ENCODE measurements at places on chromosomes 2 and 18. TPM values are rescaled to one million over a fixed set of nuclear protein-coding genes. Genes with fewer than 3 reads are reported as not detected.

DNA sequence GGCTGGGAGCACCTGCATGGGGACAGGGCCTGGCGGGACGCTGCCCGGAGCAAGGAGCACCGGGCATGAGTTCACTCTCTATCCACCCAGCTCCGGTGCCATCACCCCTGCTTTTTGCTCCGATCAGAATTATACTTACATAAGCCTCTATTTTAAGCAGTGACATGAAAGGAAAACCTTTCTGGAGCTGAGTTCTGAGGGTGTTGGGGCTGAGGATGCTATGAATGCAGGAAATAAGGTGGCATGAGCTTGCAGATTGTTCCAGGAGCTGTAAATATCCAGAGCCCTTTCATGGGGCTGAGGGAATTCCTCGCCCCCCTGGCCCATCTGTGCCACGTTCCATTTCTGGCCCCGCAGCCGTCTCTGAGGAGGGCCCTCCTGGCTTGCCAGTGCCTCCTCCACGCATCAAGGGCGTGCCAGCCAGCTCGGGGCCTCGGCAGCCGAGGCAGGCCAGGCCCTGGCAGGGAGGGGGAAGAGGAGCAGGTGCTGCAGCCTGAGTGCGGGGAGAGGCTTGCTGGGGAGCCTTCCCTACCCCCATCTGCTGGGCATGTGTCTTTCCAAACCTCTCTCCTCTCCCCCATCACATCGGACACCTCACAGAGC lies 91.7 kb upstream of the MCFD2 start:
- peak; percentile 57 for DNase-seq

DNA sequence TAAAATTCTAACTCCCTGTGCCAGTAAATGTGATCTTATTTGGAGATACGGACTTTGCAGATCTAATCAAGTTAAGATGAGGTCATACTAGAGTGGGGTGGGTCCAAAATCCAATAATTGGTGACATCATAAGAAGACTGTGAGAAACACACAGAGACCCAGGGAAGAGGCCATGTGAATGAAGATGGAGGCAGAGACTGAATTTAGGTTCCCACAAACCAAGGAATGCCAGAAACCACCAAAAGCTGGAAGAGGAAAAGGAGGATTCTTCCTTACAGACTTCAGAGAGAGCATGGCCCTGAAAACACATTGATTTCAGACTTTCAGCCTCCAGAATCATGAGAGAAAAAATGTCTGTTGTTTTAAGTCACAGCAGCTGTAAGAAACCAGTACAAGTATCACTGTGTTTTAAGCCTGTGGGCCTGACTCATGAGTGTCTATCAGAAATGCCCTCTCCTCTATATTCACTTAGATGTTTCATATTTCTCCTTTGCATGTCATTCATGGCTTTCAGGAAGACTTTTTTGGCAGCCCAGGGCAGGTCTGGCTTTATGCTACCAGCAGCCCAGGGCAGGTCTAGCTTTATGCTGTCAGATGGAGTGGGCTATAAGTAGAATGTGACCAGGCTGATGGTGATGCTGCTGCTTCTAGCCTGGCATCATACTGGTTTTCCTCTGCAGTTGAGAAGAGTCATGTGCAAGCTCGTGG lies 100.0 kb downstream of the SPOPL start:
- DNase-seq = no peak

GRCh38 chr2:19536136-19536535 lies 177.7 kb upstream of the OSR1 start:
- DNase-seq = no peak

- no peak for DNase-seq
Observed at GRCh38 chr2:20128506-20129330, 77.3 kb upstream of the LAPTM4A start.

- DNase-seq = no peak
Observed at GRCh38 chr2:191679818-191680600, 2.1 kb downstream of the NABP1 start.

GRCh38 chr2:235594041-235594440 lies 100.2 kb downstream of the AGAP1 start:
- DNase-seq = no peak

- DNase-seq = no peak
Observed at GRCh38 chr18:63476668-63477067, at the start of gene SERPINB5. Gene SERPINB5 (plus strand): TSS chr18:63476958. CDS start chr18:63484429, 7,471 bp downstream.

DNA sequence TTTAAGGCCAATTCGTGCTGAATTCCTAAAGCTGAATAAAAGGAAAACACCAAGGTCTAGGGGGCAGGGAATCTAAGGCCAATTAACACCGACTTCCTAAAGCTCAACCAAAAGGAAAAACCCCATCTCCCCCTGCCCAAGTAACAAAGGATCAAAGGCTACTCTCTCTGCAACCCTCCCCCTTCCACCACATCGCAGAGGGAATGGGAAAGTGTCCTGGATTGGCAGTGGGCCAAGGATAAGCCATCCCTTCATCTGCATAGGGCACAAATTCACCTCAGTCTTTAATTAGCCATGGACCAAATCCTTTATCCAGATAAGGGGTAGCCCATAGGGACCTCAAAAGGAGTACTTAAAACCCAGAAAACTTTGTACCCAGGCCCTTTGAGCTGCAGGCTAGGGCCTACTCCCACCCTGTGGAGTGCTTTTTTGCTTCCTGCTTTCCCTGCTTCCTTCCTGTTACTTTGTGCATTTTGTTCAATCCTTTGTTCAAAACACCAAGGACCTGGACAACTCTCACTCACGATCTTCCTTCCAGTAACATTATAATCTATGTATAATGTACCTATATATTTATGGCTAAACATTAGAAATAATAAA lies 2119.8 kb upstream of the CELF4 start:
- DNase-seq = no peak

DNA sequence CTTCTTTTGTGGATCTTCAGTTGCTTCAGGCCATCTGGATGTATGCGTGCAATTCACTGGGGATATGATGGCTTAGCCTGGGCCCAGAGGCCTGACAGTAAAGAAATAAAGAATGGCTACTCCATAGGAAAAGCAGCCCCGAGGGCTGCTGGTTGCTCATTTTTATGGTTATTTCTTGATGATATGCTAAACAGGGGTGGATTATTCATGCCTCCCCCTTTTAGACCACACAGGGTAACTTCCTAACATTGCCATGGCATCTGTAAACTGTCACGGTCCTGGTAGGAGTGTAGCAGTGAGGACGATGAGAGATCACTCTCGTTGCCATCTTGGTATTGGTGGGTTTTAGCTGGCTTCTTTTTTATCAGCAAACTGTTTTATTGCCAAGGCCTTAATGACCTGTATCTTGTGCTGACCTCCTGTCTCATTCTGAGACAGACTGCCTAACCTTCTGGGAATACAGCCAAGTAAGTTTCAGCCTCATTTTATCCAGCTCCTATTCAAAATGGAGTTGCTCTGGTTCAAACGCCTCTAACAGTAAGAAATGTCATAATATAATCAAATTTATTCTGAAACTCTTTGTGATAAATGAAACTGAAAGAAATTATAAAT lies 60.5 kb downstream of the DSEL start:
- DNase-seq = no peak

GRCh38 chr2:31835450-31835849 lies 175.4 kb downstream of the MEMO1 start:
- DNase-seq = no peak

GRCh38 chr2:240889601-240890560 lies 6.1 kb downstream of the MAB21L4 start:
- DNase-seq = peak; percentile 24

- DNase-seq = no peak
Observed at GRCh38 chr2:159290289-159290907, 3.9 kb upstream of the WDSUB1 start.

GRCh38 chr2:223418604-223419199 lies 183.5 kb downstream of the SCG2 start:
- DNase-seq = no peak

DNA sequence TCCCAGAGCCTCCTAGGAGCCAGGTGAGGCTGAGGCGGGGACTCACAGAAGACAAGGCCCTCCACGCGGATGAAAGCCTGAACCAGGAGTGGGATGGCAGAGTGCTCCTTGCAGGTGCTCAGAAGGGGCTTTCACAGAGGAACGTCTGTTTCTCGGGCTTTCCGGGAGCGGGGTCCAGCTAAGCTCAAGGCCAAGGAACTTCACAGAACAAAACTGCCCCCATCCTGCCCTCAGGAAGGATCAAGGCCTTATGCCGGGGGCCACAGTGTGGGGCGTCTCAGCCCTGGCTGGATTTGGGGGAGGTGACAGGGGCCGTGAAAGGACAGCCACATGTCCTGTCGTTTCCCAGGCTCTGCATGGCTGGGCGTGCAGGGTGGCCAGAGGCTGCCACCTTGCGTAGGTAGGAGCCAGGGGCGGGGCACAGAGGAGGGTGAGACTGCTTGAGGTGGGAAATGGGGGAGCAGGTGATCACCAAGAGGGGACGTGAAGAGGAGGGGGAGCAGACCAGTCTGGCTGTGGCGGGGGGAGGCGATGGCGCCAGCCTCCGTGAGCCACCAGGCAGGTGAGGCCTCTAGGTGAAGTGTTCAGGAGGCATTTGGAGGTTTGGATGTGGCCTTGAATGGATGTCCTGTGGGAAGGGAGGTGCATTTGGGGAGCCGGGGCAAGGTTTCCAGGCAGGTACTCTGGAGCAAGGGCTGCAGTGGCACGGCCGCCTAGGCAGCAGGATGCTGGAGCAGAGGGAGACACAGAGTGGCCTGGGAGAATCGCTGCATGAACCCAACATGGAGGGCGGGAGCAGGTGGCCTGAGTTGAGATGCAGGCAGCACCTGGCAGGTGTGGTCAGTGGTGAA lies 79.1 kb downstream of the TWIST2 start:
- no peak for DNase-seq

- DNase-seq = no peak
Observed at GRCh38 chr18:59874166-59874565, 25.6 kb upstream of the PMAIP1 start.

DNA sequence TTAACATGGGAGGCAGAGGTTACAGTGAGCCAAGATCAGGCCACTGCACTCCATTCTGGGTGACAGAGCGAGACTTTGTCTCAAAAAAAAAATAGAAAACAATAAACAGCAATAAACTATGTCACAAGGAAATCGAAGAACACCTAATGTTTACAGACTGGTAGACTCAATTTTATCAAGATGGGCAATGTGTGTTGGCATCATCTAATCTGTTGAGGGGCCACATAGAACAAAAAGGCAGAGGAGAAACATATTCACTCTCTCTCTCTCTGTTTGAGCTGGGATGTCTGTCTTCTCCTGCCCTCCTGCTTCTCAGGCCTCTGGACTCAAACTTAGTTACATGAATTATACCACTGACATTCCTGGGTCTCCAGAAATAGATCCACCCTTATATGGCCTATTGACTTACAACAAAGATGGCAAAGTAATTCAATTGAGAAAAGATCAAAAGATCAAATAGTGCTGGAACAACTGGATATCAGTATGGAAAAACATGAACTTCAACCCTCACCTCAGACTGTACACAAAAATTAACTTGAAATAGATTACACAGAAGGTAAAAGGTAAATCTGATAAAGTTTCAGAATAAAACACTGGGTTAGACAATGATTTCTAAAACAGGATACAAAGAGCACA lies 703.8 kb upstream of the CRIM1 start:
- no peak for DNase-seq

GRCh38 chr2:199679883-199680282 lies 171.1 kb downstream of the FTCDNL1 start:
- DNase-seq = no peak

GRCh38 chr2:212073360-212073759 lies 465.2 kb downstream of the ERBB4 start:
- no peak for DNase-seq

DNA sequence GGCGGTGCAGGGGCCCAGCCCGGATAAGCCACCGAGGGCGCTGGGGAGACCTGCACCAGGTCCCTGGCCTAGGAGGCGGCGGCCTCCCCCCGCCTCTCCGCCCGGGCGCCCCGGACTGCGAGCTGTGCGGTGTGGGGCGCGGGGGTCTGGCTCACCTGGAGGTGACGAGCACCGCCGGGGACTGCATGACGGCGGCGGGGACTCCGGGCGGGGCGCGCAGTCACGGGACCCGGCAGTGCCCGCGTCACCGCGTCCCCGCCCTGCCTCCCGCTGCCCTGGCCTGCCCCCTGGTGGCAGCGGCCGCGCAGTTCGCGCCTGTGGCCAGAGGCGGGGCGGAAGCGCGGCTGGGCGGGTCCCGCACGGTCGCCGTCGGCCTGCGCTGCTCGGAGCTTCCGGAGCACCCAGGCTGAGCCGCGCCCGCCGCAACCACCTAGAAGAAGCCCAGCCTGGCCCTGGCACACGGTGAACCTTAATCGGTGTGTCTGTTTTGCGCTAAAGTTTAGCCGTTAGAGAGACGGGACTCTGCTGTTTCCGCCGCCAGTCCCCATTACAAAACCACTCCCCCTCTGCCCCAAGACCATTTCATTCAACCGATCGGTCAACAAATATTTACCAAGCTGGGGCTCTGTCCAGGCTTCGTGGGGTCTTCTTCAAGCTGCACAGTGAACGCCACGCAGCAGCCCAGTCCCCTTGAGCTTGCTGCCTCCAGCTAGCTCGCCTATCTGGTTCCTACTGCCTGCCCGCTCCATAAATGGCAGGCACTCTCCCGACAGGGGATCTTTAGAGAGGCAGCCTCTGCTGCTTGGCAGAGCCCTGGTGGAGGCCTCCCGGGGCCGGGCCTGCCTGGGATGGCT lies at the start of gene HS1BP3:
TSS of gene HS1BP3 (minus strand) at position 222 of the 854 bp plus-strand sequence. CDS start at position 187, 35 bp downstream.
- DNase-seq = peak; percentile 94

GRCh38 chr2:84823229-84823628 lies 57.7 kb downstream of the TRABD2A start:
- DNase-seq = no peak

DNA sequence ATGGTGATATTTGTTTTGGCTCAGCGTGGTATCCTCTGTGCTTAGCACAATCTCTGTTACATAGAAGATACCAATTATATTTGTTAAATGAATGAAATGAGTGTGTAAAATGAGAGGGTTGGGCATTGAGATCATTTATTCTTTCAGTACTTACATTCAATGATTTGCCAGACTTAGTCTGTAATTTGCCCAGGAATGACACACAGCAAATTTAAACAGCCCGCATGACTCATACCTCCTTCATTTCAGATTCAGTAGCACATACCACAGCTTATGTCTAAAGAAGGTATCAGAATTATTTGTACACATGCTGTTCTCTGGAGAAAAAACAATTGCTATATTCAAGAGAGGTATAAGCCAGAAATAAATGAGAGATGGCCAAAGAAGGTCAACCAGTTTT lies 37.0 kb downstream of the KLHL14 start:
- no peak for DNase-seq

DNA sequence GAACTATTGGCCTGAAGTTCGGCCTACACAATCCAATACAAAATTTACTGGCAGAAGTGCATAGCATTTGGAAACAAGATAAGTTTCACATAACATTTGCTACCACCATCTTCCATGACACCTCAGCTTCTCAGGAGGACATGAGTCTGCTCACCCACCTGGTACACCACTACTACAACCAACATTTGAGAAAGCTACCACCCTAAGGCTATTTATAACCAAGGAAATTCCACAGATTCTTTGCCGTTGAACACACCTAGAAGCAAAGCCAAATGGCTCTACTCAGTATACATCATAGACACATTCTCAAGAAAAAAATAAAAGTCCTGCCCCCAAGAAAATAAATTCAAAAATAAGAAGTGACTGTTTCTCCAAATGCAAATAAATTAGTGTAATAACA lies 145.3 kb downstream of the SPAG16 start:
- no peak for DNase-seq

The SLC11A1 gene
- total RNA-seq = 4.5 TPM

The PAX3 gene
- not detected for total RNA-seq

The SLC4A5 gene
- 2.2 TPM for total RNA-seq

The C1D gene
- total RNA-seq = 18.5 TPM

The DSG2 gene
- total RNA-seq = 49.6 TPM

The HOXD12 gene
- total RNA-seq = not detected

The CYTIP gene
- 1.2 TPM for total RNA-seq

The CFC1 gene
- not detected for total RNA-seq

Measured in left ventricle myocardium superior (tissue), 1 donor.